ENCODE measurements at places on chromosomes 1 and 21. TPM values are rescaled to one million over a fixed set of nuclear protein-coding genes. Genes with fewer than 3 reads are reported as not detected.

DNA sequence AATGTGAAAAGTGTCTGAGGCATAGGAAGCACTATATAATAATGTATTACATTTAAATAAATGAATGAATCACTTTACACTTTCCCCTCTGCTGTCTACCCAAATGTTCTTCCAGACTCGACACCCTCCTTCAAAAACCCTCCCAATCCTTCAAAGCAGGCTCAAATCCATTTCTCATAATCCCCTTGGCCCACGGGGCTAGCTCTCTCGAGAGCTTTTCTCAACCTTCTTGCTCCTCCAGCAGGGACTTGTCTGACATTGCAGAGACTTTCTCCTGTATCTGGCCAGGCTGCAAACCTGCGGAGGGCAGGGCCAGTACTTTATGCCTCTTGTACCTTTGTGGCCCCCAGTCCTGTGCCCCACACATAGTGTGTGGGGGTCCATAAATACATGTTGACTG, 14.1 kb upstream of the CNTN2 start:
- no peak for DNase-seq

- no peak for DNase-seq
Measured at GRCh38 chr1:172140072-172140471, 280.4 kb upstream of the C1orf105 start.

Gene SIM2
- 0.74 TPM for total RNA-seq

DNA sequence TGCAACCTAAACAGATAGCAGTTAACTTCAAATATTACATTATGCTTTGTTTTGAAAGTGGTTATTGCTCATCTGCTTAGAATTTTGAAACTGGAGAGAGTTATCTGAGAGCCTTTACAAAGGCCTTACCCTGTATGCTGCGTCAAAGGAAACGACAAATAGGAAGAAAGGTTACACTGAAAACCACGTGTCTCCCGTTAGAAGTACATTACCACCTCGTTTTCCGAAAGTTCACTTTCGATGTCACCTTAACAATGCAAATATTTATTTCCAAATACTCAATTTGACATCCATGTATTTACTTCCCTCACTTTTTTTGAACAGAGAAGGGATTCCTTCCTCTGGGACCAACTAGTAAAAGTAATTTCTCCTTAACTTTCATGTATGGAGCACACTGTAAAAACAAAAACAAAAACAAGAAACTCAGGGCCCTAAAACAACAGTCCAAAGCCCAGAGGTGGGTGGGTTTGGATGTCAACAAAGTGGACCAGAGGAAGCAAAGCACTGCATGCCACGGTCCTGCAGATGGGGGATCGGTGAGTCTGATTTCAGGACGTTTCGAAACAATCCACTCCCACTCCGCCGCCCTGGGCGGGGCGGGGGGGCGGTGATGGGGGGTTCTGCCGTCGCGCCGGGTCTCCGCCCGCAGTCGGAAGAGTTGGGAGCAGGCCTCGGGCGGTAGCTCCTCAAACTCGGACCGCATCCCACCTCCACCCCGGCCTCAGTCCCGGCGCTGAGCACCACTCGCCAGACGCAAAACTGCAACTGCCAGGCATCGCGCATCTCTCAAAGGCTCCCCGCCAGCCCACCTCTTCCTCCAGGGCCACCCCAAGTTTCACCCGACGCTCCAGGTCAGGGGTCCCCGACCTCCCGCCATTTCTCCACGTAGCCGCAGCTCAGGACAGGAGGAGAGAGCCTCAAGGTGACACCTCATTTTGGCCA, 841 bp downstream of the ADSS2 start:
- DNase-seq, result peak; percentile 52

- no peak for DNase-seq
Measured at GRCh38 chr21:22174746-22175145, 1176.5 kb downstream of the NCAM2 start.

- no peak for DNase-seq
Measured at GRCh38 chr21:36193200-36193599, 36.6 kb downstream of the DOP1B start.

Gene HTR6
- total RNA-seq, result 0.37 TPM

DNA sequence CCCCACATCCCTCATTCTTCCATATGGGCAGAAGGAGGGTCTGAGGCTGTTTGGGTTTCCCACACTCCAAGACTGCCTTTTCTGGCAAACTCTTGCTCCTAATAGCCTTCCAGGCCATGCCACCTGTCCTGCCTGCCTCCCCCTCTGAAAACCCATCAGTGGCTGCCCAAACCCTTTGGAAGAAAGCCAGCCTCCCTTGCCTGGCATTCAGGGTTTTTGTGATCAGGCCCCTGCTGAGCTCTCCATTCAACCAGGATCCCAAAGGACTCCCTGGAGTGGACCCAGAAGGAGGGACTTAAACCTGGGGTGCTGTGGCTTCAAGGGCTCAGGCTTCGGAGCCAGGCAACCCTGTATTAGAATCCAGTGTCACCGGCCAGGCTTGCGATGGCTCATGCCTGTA, 4.2 kb upstream of the GUCA2A start:
- DNase-seq, result no peak

DNA sequence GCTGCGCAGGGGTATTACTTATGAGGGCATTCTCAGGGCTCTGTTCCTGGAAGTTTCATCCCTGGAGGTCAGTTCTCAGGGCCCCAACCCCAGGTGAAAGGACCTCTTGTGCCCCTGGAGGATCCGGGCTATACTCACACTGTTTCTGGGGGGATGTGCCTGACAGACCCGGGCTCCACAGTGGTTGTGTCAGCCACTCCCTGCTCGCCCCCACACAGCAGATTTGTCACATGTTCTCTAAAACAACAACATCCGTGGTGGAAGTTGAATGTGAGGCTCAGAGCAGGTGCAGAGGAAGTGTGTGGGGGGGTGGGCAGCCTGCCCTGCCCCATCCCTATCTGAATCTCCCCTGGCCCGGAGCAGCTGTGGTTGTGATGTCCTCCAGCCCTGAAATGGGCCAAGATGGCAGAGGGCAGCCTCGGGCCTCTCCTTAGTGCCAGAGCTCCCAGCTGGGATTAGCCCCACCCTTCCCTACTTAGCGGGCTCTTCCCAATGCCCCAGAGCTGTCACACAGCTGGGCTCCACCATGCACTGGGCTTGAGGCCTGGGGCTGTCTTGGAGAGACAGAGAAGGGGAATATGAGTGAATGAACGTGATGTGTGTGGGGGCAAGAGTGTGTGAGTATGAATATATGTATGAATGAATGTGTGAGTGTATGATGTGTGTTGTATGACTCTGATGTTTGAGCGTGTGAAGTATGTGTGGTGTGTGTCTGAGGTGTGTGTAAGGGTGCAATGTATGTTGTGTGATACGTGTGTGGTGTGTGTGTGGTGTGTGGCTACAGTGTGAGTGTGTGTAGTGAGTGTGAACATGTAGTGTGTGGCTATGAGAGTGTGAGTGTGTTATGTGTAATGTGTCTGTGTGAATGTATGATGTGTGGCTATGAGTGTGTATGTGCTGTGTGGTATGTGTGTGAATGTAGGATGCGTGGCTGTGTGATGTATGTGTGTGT, 1.5 kb upstream of the FCMR start:
- peak; percentile 89 for DNase-seq

- DNase-seq, result no peak
Measured at GRCh38 chr21:38350684-38351083, 93.9 kb downstream of the KCNJ15 start.

DNA sequence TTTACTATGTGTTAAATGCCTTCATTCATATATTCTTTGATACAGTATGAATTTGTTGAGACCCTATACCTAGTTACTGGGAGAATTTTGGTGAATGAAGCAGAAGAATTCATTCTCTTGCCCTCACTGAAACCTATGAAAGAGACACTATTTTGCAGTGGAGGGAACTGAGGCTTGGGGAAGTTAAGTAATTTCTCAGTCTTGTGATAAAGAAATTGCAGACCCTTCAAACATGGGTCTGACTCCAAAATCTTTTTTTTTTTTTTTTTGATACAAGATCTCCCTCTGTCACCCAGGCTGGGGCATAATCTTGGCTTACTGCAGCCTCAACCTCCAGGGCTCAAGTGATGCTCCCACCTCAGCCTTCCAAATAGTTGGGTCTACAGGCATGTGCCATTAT, 132.1 kb downstream of the DNM3 start:
- no peak for DNase-seq

DNA sequence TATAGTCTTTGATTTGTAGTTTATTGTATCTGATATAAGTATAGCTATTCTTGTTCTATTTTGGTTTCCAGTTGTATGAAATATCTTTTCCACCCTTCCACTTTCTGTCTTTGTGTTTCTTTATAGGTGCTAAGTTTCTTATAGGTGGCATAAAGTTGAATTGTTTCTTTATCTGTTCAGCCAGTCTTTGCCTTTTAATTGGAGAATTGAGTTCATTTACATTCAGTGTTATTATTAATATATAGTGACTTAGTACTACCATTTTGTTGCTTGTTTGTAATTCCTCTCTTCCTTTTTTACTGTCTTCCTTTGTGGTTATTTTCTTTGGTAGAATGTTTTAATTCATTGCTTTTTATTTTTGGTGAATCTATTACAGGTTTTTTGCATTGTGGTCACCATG, 77.7 kb downstream of the MAGI3 start:
- no peak for DNase-seq

GRCh38 chr1:65505547-65506300, 85.3 kb downstream of the LEPR start:
- DNase-seq, result no peak

GRCh38 chr1:5915587-5916571, 76.3 kb downstream of the NPHP4 start:
- DNase-seq, result peak; percentile 65

DNA sequence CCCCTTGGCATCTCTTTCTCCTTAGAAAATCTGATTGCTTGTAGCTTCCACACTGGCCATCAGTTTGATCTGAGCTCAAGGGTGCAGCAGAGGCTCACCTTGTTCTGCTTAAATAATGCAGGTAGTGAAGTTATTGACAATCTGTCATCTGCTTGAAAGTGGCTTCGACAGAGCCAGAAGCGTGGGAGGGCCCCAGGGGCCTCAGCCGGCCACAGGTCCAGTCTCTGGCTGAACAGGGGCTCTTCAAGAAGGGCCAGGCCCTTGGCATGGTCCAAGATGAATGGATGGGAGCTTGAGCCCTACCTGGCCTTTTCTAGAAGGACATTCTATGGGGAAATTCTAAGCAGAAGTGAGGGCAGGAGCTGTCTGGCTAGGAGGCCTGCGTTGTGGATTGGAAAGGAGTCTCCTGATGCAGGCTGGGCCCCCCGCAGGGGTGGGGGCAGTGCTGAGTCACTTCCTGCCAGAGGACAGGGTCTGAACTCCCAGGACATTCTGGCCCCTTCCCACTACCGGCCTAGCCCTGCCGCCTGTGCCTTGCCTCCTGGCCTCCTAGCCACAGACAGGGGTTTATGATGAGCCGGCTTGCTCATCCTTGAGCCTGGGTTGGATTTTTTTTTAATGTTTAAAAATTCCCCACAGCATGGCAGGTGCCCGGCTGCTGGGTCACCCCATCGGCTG, 162.3 kb upstream of the VAMP3 start:
- DNase-seq, result no peak

Gene AKR7A2
- 38.8 TPM for total RNA-seq

GRCh38 chr1:8382051-8382505, 64.2 kb downstream of the SLC45A1 start:
- DNase-seq, result no peak

DNA sequence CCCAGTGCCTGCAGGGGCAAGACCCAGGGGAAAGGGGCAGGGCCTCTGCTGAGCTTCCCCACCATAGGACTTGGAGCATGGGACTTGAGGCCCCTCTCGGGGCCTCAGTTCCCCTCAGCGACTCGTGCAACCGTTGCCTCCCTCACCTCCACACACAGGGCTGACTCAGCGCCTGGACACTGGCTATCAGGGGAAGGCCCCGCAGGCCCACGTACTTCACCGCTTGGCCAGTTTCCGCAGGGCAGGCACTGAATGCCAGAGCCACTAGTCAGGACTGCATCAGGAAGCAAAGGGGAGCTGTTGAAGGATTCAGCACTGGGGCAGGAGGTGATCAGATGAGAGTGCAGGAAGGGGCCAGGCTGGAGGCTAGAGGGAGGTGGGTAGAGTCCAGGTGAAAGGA, 15.5 kb upstream of the FAM131C start:
- peak; percentile 1 for DNase-seq

- DNase-seq, result peak; percentile 87
Measured at GRCh38 chr1:12001249-12001917, 17.9 kb upstream of the MIIP start.

DNA sequence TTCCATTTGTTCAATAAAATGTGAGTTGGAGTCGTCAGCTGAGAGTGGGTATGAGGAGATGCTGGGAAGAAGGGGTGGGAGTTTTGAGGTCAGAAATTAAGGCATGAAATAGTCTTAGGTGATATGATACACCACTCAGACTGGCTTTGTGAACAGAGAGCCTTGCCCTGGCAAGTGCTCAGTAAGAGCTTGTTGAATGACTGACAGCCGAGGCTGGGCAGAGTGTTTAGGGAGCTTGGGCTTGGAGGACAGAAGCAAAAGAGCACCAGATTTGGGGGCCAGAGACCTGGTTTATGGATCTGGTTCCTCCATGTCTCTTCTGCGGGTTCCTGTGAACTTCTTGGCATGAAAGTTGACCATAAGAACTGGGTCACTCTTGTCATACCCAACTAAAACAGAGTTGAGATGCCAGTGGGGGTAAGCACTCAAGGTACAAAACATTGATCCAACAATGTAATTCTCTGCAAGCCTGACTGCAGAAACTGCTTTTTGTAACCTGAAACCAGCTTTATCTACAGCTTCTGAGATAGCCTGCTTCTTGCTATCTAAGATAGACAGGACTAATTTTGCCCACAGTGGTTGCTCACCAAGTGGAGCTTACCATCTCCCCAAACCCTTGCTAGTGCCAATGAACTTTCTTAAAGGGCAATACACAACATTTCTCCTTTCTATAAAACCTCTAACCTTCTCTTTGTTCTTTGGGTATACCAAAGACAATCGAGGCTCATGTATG, 126.4 kb downstream of the TENT5C start:
- DNase-seq, result no peak

DNA sequence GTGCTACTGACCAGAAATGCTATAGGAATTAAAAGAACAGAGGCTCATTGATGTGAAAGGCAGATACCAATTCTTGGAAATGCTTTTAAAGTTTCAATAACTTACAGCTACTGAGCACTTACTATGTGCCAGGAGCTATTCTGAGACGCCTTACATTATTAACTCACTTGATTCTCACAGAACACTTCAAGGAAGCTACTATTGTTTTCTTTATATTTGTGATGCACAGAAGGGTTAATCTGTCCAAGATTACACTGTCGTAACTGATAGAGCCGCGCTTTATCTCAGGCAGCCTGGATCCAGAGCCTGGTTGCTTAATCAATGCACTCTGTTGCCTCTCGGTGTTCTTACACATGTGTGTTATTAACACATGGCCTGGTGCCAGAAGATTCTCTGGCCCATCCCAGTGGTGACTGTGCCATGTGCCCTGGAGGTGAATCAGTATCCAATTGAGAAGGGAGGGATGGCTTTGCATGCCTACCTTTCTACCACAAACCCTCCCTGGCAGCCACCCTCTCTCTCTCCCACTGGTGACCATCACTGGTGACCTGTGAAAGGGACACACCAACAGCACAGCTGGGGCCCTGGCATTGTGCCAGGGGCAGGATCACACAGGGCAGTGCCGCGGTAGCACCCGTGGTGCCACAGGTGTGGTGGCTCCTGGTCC, 8.8 kb downstream of the FMO1 start:
- no peak for DNase-seq

GRCh38 chr1:85330214-85330631, 53.8 kb upstream of the BCL10 start:
- DNase-seq, result no peak

Gene IGSF9
- total RNA-seq, result not detected

Gene ITPKB
- total RNA-seq, result 40.3 TPM
